NCI-H1105 treated with DMSO at 0.1 percent for 48 hours (cell line): ENCODE measurements at places on chromosomes 2 and 18.

DNA sequence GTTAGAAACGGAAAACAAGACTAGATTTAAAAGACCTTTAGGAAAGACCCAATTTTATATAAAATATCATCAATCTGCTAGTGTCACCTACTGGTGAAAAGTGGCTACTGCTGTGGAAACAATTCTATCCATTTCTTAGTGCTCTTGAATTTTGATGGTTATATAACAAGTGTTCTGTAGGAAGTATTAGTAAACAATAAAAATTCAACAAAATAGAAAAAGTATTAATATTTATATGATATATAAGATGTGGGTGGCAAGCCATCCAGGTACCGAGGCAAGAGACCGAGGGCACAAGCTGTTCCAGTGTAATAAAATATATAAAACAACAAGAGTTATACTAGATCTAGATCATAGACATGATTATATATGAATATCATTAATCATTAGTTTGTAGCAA lies 6.2 kb upstream of the TMEM87B start:
- DNase-seq, result peak; percentile 66

DNA sequence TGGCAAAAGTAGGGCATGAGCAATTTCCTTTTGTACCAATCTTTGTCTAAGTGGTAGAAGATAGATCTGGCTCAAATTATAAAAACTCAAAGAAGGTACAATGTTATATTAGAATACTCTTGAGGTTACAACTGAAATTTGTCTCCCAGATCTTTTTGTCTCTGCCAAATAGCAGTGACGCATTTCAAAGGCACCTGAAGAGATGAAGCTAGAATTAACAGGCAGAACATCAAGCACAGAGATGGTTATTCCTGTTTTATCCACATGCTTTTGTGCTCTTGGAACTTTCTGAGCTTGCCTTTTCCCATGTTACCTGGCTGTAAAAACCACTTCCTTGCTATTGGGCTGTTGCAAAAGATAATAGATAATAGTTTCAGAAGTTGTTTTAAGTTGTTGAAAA lies 74.3 kb downstream of the GREB1L start:
- no peak for DNase-seq

DNA sequence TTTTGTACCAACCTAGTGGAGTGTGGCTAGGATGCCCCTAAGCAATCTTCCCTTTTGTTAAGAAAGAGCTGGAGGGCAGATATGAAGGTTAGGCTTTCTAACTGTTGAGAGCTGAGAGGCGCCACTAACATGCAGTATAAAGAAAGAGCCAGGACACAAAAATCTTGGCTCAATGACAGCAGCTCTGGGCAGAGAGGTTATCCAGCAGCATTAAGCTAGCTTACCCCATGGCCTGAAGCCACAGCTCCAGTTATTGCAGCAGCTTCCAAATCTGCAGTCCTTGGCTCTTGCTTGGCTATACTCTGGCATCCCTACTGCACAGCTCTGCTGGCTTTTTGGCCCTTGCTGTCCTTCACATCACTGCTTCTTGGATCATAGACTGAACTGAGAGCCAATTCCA lies 213.4 kb downstream of the GPD2 start:
- DNase-seq, result no peak

DNA sequence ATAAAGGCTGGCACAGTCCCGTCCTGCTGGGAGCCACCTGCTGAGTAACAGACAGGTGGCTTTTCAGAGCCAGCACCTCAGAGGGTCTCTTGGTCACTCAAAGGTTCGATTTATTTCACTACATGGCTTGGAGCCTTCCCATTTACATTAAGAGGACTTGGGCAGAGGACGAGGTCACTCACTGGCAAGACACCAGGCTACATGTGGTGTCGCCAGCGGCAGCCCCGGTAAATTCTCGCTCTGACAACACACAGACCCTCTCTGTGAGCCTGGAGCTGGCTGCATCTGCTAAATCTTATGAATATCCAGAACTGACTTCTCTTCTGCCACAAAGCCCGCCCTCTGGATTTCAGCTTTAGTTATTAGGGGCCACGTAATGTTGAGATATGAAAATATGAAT lies 254.7 kb downstream of the VAPA start:
- no peak for DNase-seq

DNA sequence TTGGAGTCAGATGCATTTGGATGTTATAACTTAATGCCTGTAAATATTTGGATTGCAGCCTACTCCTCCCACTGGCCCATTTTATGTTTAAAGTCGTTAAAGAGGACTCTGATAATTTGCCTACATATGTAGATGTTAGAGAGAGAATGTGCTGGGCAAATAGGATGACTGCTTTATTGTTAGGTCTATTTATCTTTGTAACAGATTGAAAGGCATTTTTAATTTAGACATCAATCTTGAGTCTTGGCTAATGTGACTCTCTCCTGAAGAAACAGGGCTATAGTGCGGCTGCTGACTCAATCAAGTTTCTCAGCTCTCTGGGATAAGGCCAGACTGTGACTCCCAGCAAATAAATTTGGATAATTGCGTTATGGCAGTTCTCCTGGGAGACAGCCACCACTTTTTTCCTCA lies 1101.4 kb downstream of the CBLN2 start:
- DNase-seq, result peak; percentile 94

DNA sequence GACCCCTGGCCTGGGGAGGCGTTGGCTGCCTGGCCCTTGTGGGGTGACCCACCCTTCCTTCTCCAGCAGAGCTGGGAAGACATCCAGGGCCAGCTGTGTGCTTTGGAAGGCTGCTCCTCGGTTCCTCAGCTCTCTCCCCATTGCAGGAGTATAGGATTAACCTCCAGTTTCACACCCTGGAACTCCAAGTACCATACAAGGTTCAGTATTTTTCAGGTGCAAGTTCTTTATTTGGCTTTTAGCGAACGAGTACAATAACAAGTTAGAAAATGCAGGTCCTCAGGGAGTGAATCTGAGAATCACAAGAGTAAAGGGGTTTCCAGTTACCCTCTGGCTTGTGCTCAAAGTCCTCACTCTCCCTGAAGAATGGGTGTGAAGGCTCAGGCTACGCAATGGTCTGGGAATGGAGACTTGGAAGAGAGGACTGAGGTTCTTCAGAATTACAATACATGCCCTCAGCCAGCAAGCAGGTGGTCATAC lies 101.2 kb downstream of the APOB start:
- DNase-seq, result no peak

DNA sequence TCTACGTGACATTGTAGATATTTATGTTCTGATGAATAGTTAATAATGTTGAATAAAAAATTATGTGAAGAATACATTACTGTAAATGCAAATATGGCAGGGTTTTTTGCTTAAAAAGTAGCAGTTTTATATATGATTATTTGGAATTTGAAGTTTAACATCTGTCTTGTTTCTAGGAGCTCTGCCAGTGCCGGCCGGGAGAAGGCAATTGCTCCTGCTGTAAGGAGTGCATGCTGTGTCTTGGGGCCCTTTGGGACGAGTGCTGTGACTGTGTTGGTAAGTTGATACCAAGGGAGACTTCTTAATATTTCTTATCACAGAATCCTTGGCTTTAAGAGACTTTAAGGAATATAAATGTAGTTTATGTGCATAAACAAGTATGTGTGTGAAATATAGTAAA lies 25.2 kb downstream of the TWSG1 start:
- DNase-seq, result no peak

DNA sequence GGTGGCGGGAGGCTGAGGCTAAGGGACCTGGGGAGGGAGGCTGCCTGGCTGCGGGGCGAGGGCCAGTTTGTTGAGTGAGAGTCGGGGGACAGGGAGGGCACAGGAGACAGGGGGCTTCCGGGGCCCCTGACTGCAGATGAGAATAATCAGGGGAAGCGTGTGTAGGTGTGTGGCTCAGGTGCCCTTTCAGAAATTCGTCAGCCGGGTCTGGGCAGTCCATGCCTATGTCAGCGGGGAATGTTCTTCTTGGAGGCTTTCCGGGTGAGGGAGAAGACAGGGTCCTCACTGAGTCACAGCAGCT lies 52.3 kb upstream of the OTOF start:
- no peak for DNase-seq

DNA sequence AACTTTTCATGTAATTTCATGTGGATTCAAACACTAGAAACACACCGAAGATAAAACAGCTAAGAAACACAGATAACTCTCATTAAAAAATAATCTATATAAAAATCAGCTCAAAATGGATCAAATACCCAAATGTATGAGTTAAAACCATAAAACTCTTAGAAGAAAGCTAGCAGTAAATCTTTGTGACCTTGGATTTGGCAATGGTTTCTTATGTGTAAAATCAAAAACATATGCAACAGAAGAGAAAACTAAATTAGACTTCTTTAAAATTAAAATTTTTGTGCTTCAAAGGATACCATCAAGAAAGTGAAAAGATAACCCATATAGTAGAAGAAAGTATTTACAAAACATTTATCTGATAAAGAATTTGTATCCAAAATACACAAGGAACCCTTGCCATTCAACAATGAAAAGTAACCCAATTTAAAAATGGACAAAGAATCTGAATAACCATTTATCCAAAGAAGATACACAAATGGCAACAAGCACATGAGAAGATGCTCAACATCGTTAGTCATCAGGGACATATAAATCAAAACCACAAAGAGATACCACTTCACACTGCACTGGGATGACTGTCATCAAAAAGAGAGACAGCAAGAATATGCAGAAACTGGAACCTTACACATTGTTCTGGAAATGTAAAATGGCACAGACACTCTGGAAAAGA lies 27.5 kb downstream of the GAREM1 start:
- DNase-seq, result no peak

DNA sequence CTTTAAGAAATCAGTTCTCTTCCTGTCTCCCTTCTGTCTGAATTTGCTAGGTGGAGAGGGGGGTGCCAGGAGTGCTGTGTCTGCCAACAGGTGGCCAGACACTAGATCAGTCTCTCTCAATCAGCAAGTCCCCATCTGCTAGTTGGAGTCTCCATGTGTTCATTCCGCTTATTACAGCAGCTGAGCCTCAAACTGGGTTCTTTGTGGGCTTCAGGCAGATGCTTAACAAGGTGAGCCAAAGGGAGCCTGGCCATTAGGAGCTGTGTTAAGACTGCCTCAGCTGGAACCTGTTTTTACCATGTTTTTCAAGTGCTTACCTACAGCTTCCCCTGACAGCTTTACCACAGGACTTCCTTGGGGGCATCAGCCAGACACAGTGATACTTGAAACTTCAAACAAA lies 401.9 kb downstream of the LRP1B start:
- peak; percentile 3 for DNase-seq

DNA sequence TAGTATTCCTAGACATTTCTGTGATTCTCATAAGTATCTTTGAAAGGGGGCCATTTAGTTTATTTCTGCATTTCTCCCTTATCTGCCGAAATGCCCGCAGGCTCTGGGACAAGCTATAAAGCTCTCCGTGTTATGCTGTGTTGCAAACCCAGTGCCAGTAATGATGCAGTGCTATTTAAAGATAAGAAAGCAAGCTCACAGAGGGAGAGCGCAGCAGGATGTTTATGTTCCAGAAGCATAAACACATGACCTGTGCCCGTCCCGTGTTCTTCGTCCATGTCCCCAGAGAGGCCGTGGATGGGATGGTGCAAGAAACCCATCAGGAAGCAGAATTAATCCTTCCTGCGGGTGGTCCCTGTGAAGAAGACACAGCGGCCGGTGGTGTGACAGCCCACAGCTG lies 99.4 kb downstream of the NEDD4L start:
- DNase-seq, result no peak

GRCh38 chr2:234852941-234853340 lies 98.9 kb upstream of the SH3BP4 start:
- no peak for DNase-seq
